ENCODE measurements at places on chromosomes 1 and 21.

- no peaks in the 10 kb centered on the region for H3K27me3 ChIP-seq
- peaks cover 79% of the 10 kb centered on the region for H3K36me3 ChIP-seq
- H3K4me1 ChIP-seq, result peaks cover 30% of the 10 kb centered on the region
- no peak overlapping the region for H3K4me3 ChIP-seq
Measured at GRCh38 chr1:214632091-214632490, 29.1 kb downstream of the CENPF start.

- H3K4me3 ChIP-seq, result no peak overlapping the region
- H3K4me1 ChIP-seq, result peaks cover 92% of the 10 kb centered on the region
- peak overlapping the region; percentile 90 for H3K27ac ChIP-seq
Measured at GRCh38 chr1:66282343-66282852, 251.6 kb upstream of the SGIP1 start.

DNA sequence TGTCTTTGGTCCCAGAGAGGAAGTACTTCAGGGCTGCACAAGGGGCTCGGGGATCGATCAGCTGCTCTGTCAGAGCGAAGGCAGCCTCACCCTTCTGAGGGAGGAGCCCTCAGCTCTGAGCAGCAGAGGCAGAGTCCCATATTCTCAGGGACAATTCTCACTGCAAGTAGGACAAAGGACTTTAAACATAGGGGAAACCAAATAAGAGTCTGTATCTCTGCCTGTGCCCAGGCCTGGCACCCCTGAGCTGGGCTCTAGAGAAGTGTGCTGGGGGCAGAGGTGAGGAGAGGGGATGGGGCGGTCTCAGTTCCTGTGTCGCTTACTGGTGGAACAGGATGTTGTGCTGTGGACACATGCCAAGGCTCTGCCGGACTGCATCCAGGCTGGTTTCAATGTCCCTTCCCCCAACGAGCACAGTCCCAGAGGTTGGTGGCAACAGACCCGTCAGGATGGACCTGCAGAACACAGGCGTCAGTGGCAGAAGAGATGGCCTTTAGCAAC lies 76.6 kb downstream of the ABCA4 start:
- H3K27me3 ChIP-seq, result peaks cover 31% of the 10 kb centered on the region
- H3K27ac ChIP-seq, result no peak overlapping the region
- H3K36me3 ChIP-seq, result no peaks in the 10 kb centered on the region

DNA sequence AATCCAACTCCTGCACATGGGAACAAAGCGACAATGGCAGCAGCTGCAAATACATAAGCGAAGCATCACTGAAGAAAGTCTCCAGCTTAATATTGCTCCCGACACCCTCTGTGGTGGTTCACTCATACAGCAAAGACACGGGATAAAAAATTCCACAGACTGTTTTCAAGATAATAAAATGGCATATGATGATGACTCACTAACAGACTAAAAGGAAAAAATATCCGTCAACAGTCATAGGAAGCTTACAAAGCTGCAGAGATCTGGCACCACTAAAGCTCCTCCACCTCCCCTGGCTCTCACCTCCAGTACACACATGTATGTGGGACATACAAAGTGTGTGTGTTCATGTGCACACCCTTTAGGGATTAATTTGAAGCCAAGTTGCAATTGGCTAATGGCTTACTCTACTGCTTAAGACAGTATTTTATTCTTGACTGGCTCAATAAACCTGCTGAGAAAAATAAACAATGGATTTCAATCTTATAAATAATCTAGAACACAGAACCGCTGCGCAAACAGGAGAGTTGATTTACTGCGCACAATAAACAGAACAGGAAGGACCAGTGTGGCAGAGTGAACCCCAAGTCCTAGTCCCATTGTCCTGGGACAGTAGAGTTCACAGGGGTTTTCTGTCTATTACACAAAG lies 94.4 kb downstream of the SLC45A1 start:
- H3K4me3 ChIP-seq, result no peak overlapping the region
- H3K27me3 ChIP-seq, result no peaks in the 10 kb centered on the region
- no peak for DNase-seq

- no peaks in the 10 kb centered on the region for H3K36me3 ChIP-seq
- peaks cover 58% of the 10 kb centered on the region for H3K27me3 ChIP-seq
- no peak overlapping the region for H3K27ac ChIP-seq
Measured at GRCh38 chr1:201310251-201310985, 27.1 kb downstream of the PKP1 start.

DNA sequence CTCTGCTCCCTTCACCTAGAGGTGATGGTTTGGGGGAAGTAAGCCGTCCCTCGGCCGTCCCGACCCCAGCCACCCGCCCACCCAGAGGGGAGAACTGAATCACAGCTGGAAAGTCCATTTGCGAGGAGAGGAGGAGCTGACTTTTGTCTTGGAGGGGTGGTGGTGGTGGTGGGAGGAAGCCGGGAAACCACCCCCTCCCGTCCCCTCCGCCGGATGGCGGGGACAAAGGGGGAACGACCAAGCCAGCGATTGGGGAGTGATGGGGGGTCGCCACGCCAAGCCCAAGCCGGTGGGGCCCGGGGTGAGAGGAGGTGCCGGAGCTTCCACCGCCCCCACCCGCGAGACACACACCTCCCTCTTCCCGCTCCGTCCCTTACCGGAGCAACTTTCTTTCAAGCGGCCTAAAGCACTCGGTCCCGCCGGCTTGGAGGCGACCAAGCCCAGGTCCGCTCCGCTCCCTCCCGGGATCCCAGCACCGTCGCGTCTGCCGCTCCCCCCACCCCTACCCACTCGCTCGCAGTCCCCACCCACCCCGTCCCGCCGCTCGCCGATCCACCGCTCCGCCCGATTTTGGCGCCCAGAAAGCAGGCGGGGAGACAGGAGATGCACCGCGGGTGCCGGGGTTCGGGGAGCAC lies 540 bp downstream of the ARHGEF2 start:
- H3K36me3 ChIP-seq, result peaks cover 45% of the 10 kb centered on the region
- peak overlapping the region; percentile 89 for H3K27ac ChIP-seq
- peak overlapping the region; percentile 100 for H3K4me3 ChIP-seq
- H3K4me1 ChIP-seq, result peaks cover 69% of the 10 kb centered on the region
- H3K27me3 ChIP-seq, result no peaks in the 10 kb centered on the region
- DNase-seq, result peak; percentile 54

GRCh38 chr1:12407050-12407961 lies 177.5 kb downstream of the VPS13D start:
- peaks cover 51% of the 10 kb centered on the region for H3K4me1 ChIP-seq
- H3K27me3 ChIP-seq, result no peaks in the 10 kb centered on the region
- peak; percentile 26 for DNase-seq
- no peak overlapping the region for H3K4me3 ChIP-seq

- H3K36me3 ChIP-seq, result no peaks in the 10 kb centered on the region
- no peak overlapping the region for H3K4me3 ChIP-seq
- no peak overlapping the region for H3K27ac ChIP-seq
- H3K4me1 ChIP-seq, result peaks cover 63% of the 10 kb centered on the region
- peaks cover 25% of the 10 kb centered on the region for H3K27me3 ChIP-seq
Measured at GRCh38 chr1:27940297-27940696, 5.5 kb downstream of the SMPDL3B start.

All from activated naive CD4-positive, alpha-beta T cell treated with anti-CD3 and anti-CD28 coated beads, Interleukin-2, amount 10 ng/mL, durations not matched to agents 7 days and 5 days (primary cell).